ENCODE measurements at places on chromosomes 6 and 20. TPM values are rescaled to one million over a fixed set of nuclear protein-coding genes. Genes with fewer than 3 reads are reported as not detected.
A peak's percentile ranks its signal among the peaks of the same experiment; 100 is the strongest.

Gene NKX2-4
- not detected for total RNA-seq

GRCh38 chr6:143507358-143508145 lies 4.0 kb downstream of the FUCA2 start:
- no peak for DNase-seq
- no peak overlapping the region for H3K4me3 ChIP-seq
- H3K36me3 ChIP-seq, result peaks cover 17% of the 10 kb centered on the region
- peaks cover 15% of the 10 kb centered on the region for H3K4me1 ChIP-seq
- no peak overlapping the region for H3K27ac ChIP-seq

DNA sequence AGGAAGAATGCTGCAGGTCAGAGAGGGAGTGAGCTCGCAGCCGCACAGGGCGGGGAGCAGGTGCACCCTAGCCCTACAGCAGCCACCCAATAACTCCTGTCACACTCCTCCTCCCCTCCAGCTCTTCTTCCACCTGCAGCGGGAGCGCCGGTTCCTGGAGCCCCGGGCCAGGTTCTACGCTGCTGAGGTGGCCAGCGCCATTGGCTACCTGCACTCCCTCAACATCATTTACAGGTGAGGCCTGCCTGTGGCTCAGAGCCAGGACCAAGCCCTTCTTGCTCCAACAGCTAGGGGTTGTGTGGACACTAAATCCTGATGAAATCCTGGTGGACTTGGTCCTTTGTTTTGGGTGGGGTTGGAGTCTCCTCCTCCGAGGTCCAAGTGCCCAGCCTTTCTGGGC lies 11.7 kb downstream of the SGK2 start:
- no peak overlapping the region for H3K4me3 ChIP-seq
- DNase-seq, result no peak
- no peak overlapping the region for H3K27ac ChIP-seq
- H3K27me3 ChIP-seq, result no peaks in the 10 kb centered on the region

- no peaks in the 10 kb centered on the region for H3K4me1 ChIP-seq
- H3K27ac ChIP-seq, result no peak overlapping the region
- no peaks in the 10 kb centered on the region for H3K27me3 ChIP-seq
- no peaks in the 10 kb centered on the region for H3K36me3 ChIP-seq
- no peak for DNase-seq
These were observed 35.7 kb upstream of the GABRR1 start for GRCh38 chr6:89252907-89253306.

Gene ASCC3
- 50.5 TPM for total RNA-seq

GRCh38 chr6:129236001-129236517 lies 353.1 kb downstream of the LAMA2 start:
- H3K4me1 ChIP-seq, result no peaks in the 10 kb centered on the region
- peaks cover 16% of the 10 kb centered on the region for H3K27me3 ChIP-seq
- H3K27ac ChIP-seq, result no peak overlapping the region
- DNase-seq, result no peak
- H3K4me3 ChIP-seq, result no peak overlapping the region

Gene NKAIN4
- not detected for total RNA-seq

GRCh38 chr6:147285087-147285855 lies 81.1 kb downstream of the STXBP5 start:
- DNase-seq, result no peak
- H3K4me1 ChIP-seq, result peaks cover 44% of the 10 kb centered on the region
- peak overlapping the region; percentile 13 for H3K4me3 ChIP-seq
- peaks cover 29% of the 10 kb centered on the region for H3K36me3 ChIP-seq
- H3K27ac ChIP-seq, result peak overlapping the region; percentile 64
